NCI-H1694 treated with DMSO at 0.1 percent for 48 hours (cell line): ENCODE measurements at places on chromosomes 11 and 22.

- DNase-seq: peak; percentile 67
Observed at GRCh38 chr11:46889689-46890475, 28.5 kb downstream of the LRP4 start.

GRCh38 chr22:23970816-23971486 is 3.3 kb downstream of the DDT start:
- no peak for DNase-seq

DNA sequence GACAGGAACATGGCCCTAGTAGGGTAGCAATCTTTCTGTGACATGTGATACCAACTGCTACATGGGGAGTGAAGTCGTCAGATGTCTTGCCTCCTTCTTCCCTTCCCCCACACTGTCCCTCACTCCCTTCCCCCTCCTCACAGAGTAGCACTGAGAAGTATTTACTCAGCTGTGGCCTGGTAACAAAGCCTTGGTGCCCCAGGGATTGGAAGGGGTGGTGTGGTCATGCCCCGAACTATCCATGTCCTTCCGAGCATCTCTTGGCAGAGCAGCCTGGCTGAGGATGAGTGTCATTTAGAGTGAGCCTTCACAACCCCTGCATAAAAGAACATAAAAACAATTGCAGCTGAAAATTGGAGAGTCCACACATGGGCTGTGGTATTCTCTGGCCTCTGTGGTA is 46.1 kb downstream of the ARFGAP2 start:
- no peak for DNase-seq

DNA sequence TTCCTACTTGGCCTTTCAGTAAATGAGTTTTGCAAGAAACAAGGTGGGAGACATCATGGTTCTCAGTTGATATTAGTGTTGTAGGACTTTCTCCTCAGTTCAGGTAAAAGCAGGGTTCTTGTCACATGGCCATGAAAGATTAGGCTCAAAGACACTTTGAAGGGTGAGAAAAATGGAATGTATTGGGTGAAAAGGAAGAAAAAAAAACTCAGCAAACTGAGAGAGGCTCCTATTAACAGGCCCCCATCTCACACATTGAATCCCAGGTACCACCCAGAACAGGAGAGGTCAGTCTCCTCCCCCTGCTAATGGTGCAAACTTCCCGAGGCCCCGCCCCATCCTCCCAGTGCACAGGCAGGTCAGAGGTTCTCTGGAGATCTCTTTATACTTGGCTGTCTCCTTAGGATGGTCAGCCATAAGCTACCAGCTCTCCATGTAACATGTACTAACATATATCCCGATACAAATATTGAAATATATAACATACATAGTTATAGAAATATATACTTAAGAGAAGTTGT is 62.2 kb downstream of the MICAL2 start:
- DNase-seq: no peak

DNA sequence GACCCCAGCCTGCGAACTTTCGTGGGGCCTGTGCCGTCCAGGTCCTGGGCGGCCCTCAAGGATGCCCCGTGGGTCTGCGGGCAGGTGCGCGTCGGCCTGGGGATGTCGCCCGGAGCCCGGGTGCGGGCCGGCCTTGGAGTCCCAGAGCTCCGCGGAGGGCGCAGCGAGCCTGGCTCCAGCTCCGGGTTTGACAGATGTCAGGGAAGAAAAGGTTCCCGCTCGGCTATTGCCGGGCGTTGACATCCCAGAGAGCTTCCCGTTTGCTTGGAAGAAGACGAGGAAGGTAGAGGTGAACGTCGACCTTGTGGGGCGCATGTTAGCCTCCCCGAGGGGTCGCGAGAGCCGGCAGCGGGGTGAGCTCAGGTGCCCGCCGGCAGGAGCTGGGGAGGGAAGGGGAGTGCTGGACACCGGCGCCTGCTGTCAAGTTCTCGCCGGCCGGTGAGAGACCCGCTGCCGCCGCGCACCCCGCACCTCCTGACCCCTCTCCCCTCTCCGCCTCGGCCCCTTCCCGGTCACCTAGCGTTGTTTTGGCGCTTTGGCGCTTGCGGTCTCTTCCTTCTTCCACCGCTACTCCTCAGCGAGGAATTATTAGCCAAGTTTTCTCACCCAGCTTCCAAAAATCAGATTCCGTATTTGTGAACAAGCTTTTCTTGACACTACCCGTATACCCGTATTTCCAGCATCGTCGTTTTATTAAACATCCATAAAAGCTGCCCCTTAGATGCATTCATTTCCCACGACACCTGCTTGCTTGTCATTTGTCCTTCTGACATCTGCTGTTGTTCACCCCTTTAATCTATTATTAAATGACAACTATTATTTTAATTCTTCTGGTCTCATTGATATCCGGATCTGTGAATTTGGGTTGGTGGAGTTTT is 1.3 kb downstream of the BMAL1 start:
- DNase-seq: peak; percentile 2

- DNase-seq: no peak
Observed at GRCh38 chr11:7439746-7440320, 45.5 kb upstream of the OLFML1 start.

- DNase-seq: no peak
Observed at GRCh38 chr11:94151903-94152677, 23.4 kb downstream of the PANX1 start.

DNA sequence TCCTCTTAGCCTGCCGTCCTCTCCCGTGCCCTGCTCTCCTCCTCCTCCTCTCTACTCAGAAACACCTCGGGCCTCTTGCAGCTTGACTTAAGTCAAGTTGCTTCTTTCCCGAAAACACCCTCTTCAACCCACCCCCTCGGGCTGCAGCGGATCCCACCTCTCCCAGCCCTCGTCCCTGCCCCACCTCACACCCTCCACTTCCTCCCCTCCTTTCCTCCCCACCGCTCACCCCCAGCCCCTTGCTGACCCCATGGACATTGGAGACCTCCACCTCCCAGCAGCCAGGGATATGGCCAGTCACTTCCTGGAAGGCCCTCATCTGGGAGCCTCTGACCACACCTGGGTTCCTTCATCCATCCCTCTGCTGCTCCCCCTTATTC is 8.5 kb upstream of the CYTH4 start:
- no peak for DNase-seq

- no peak for DNase-seq
Observed at GRCh38 chr11:119338318-119338890, 2.3 kb downstream of the C1QTNF5 start.

- DNase-seq: no peak
Observed at GRCh38 chr11:1668911-1669473, 28.0 kb upstream of the KRTAP5-6 start.

DNA sequence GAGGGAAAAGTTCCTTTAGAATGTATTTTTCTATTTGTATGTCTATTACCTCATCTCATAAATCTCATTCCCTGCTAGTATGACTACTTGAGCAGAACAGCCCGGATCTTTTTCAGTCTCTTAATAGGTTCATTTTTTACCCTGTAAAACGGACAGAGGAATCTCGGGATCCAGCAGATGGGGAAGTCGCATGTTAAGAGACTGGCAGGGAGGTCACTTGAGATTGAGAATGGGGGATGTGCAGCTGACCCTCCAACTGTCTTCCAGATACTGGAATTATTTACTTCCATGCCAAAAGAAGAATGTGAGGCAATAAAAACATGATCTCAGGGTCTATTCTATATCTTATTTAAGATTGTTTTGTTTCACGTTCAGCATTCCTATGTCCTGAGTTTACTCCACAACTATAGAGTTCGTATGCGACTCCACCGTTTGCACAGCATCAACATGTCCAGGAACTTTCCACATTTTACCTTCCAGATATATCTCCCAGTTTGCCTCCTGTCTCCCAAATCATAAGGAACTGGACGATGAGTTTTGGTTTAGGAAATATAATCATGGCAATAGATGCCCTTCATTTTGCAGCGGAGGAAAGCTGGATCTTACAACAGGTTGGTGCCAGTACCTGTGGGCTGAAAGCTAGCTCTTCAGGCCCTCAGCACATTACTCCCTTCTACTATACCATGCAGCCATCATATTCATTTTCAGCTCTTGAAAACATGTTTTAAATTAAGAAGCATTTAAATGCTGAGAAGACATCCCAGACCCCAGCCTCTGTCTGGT is 181.5 kb downstream of the MAML2 start:
- no peak for DNase-seq

- DNase-seq: no peak
Observed at GRCh38 chr11:71327156-71328085, 75.0 kb upstream of the SHANK2 start.

GRCh38 chr11:5288906-5289550 is 12.7 kb downstream of the OR51B4 start:
- no peak for DNase-seq

DNA sequence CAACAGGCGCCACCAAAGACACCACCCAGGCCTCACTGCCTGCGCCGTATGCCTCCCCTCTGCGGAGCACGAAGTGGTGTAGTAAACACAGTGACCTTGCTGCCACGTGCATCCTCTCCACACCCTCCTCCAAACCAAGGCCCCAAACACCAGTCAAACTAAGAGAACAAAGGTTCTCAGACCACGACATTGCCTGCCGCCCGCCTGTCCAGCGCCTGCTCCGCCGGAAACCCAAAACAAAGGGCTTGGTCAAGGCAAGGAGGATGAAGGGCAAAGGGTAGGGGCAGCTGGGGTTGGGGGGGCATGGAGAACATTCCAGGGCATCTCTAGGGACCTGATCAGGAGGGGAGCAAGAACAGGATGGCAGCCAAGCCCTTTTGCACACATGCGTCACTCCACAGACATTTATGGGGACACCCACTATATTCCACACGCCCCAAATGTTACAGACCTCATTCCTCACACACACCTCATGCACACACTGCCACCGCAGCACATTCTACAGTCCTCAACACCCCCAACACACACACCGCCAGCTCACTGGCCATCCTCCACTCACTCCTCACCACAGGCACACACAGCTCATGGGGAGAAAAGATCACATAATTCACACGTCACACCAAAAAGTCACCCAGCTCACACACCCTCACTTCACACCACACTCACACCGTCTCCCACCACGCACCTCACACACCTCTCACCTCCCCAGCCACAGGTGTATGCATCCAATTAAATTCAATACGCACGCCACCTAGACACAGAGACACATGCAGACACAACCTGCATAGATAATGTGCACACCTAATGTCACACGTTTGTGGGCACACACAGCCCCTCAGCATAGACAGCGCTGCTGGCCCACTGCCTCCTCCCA is 34.5 kb downstream of the PDE2A start:
- DNase-seq: no peak

DNA sequence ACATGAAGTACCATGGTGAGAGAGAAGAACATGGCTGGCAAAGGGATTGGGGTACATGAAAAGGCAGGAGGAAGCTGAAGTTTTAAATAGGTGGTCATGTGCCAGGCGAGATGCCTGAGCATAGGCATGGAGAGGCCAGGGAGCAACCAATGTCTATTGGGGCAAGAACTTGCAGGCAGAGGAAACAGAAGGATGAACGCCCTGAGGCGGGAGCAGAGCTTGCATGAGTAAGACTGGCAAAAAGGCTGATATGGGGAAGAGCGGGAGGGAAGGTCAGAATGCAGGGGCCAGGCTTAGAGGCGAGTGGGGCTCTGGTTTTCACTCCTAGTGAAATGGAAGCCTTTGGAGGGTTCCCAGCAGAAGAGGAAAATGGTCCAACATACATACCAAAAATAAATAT is 52.5 kb upstream of the VSTM5 start:
- DNase-seq: no peak

GRCh38 chr11:34464591-34465051 is 25.9 kb downstream of the CAT start:
- no peak for DNase-seq

GRCh38 chr22:24553597-24554312 is 1.2 kb downstream of the GUCD1 start:
- no peak for DNase-seq

DNA sequence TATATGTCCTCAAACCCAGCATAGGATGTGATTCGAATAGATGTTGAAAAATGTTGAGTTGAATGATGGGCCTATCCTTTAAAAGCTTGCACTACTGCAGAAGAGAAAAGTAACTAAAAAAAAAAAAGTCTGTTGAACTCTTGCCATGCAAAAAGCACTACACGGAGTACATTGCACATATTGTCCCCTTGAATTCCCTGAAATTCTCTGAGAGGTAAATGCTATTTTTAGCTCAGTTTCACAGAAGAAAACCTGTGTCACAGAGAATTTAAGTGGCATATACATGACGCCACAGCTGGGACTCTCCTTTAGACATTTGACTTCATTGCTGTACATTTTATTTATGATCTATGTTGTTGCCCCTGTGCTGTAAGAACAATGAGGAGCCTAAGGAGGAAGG is 583.8 kb downstream of the SOX6 start:
- no peak for DNase-seq

GRCh38 chr11:74949753-74950137 is 679 bp downstream of the SPCS2 start:
- no peak for DNase-seq

GRCh38 chr22:20316217-20316843 is 3.5 kb downstream of the DGCR6L start:
- DNase-seq: no peak

GRCh38 chr11:50412832-50413231 is 380.2 kb downstream of the OR4C45 start:
- no peak for DNase-seq

- no peak for DNase-seq
Observed at GRCh38 chr11:131766637-131767036, 396.2 kb downstream of the NTM start.

DNA sequence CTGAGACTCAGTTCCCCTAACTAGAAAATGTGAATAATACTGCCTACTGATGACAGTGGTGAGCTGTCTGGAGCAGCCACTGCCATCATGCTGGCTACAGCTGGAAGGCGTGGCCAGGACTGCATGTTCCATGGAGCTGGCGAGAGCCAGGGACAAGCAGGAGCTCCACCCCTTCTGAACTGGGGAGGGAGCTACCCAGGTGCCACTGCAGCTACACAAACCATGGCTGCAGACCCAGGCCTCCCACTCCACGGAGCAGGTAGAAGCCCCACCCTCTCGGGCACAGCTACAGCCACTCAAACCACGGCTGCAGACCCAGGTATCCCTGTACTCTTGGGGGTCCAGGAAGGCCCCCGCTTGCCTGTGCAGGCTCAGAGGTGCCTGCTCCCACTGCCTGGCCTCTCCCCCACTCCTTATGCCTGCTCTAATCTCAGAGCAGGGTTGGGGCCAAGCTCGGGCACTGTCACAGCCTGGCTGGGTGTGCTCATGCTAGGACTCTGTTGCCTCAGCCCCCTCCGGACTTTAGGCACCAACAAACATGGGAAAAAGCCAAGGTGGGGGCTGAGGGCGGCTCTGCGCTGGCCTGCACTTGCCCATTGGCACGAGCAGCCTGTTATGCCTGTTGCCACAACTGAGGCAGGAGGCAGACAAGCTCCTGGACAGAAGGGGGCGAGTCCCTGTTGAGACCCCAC is 51.7 kb downstream of the RAB30 start:
- DNase-seq: no peak

GRCh38 chr11:106983991-106984390 is 34.3 kb downstream of the GUCY1A2 start:
- DNase-seq: no peak

- DNase-seq: no peak
Observed at GRCh38 chr11:128553662-128554362, 33.5 kb downstream of the ETS1 start.

- no peak for DNase-seq
Observed at GRCh38 chr11:83127310-83127637, 29.7 kb upstream of the PCF11 start.

GRCh38 chr11:102837646-102838045 is 5.8 kb downstream of the MMP3 start:
- DNase-seq: no peak

GRCh38 chr11:88301488-88302140 is 35.9 kb downstream of the CTSC start:
- no peak for DNase-seq
